ENCODE measurements at places on chromosomes 6 and 20.

GRCh38 chr20:34017610-34018009 is 23.9 kb downstream of the RALY start:
- H3K4me3 ChIP-seq = no peak overlapping the region
- H3K4me1 ChIP-seq = no peaks in the 10 kb centered on the region
- H3K27ac ChIP-seq = no peak overlapping the region

GRCh38 chr20:62291251-62292066 is 11.3 kb upstream of the ADRM1 start:
- no peak overlapping the region for H3K27ac ChIP-seq
- H3K4me1 ChIP-seq = no peaks in the 10 kb centered on the region
- H3K36me3 ChIP-seq = no peaks in the 10 kb centered on the region
- no peaks in the 10 kb centered on the region for H3K27me3 ChIP-seq
- DNase-seq = no peak

DNA sequence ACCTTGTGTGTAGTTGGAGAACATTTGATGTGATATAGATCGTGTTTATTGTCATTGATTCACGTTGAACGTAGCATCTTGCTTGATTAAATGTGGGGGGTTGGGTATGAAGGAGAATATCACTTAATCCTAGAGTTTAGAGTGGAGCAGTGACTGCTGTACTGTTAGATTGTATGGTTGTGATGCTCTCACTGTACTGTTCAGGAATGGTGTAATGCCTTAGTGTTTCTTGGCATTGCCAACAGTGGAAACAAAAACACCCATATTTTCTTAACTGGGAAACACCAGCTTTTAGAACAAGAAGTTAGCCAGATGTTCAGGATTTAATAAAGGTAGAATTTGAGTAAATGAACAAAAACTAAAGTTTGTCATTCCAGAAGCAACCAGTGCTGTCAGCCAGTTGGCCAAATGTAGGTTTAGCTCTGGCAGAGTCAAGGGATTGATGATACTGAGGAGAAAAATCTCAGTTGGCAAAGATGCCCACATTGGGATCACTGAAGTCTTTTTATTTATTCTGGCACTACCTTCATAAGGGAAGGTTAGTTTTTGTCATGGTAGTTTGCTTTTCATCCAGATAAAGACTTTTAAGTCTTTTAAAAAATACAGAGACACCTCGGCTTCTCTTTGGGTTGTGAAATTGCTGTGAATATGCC is 129.9 kb downstream of the JARID2 start:
- no peak for DNase-seq
- H3K4me1 ChIP-seq = no peaks in the 10 kb centered on the region
- no peak overlapping the region for H3K4me3 ChIP-seq

- no peaks in the 10 kb centered on the region for H3K4me1 ChIP-seq
- H3K4me3 ChIP-seq = no peak overlapping the region
- no peaks in the 10 kb centered on the region for H3K36me3 ChIP-seq
- H3K27me3 ChIP-seq = no peaks in the 10 kb centered on the region
Measured at GRCh38 chr6:12546410-12547002, 170.1 kb upstream of the PHACTR1 start.

DNA sequence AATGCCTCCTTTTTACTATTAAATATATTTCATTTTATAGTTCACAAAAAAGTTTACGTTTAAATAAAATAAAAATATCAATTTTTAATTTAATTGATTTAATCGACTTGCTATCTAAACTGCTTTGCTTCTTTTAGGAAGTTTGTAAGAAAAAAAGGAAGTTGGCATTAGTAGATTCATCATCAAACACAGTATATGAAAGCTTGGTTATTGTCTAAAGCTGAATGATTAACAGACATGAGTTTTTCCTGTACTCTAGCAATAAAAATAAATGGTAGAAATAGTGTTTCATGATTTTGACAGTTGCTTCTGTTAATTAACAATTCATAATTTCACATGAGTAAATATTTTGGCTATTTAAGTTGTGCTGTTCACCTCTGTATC is 1285.5 kb upstream of the GJE1 start:
- H3K36me3 ChIP-seq = no peaks in the 10 kb centered on the region
- no peak overlapping the region for H3K4me3 ChIP-seq
- H3K27me3 ChIP-seq = no peaks in the 10 kb centered on the region
- DNase-seq = no peak
- H3K4me1 ChIP-seq = no peaks in the 10 kb centered on the region

GRCh38 chr6:96947055-96947454 is 22.5 kb downstream of the KLHL32 start:
- H3K36me3 ChIP-seq = no peaks in the 10 kb centered on the region
- no peak for DNase-seq
- H3K4me3 ChIP-seq = no peak overlapping the region
- no peaks in the 10 kb centered on the region for H3K27me3 ChIP-seq
- H3K4me1 ChIP-seq = no peaks in the 10 kb centered on the region

GRCh38 chr6:7260291-7261031 is 52.5 kb downstream of the SSR1 start:
- DNase-seq = no peak
- H3K27me3 ChIP-seq = no peaks in the 10 kb centered on the region
- peak overlapping the region; percentile 61 for H3K4me3 ChIP-seq

DNA sequence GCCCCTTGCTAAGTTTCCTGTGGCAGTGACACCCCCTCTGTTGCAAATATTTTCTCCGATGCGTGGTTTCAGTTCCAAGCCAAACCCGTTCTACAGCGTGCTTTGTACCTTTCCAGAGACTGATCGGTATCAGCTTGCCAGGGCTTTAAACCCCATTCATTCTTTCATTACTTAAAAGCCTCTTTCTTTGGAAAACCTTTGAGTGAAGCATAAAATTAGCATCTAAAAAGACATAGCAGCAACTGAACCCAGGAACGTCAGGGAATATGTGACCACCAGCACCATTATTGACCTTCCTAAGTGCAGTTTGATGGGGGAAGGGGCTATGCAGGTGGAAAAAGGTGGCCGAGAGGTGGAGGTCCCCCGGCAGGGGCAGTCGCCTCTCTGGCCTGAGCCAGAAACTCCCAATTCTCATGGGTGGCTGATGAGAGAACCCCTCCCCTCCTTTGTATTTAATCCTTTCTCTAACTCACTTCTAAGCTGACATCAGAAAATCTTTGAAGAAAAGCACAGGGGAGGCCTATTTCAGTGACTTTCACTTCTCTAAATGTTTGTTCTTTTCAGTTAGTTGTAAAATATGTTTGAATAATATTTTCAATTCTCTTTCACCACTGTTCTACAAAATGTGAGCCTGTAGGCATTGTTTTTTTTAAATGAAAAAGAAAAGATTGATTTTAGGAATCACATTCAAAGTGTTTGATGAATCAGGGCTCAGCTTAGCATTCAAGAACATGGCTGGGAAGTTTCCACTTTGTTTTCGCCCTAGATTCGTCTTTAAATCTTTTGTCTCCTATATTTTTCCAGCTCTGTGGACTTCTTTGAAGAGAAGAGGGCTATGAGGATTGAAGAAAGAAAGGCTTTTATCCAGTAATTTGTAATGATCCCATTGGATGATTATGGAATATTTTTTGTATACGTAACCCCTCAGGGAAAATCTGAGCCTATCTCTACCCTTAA is 89.2 kb downstream of the RSPH3 start:
- H3K27me3 ChIP-seq = no peaks in the 10 kb centered on the region
- peak overlapping the region; percentile 64 for H3K27ac ChIP-seq
- no peak for DNase-seq
- H3K36me3 ChIP-seq = no peaks in the 10 kb centered on the region
- no peak overlapping the region for H3K4me3 ChIP-seq
- H3K4me1 ChIP-seq = no peaks in the 10 kb centered on the region

DNA sequence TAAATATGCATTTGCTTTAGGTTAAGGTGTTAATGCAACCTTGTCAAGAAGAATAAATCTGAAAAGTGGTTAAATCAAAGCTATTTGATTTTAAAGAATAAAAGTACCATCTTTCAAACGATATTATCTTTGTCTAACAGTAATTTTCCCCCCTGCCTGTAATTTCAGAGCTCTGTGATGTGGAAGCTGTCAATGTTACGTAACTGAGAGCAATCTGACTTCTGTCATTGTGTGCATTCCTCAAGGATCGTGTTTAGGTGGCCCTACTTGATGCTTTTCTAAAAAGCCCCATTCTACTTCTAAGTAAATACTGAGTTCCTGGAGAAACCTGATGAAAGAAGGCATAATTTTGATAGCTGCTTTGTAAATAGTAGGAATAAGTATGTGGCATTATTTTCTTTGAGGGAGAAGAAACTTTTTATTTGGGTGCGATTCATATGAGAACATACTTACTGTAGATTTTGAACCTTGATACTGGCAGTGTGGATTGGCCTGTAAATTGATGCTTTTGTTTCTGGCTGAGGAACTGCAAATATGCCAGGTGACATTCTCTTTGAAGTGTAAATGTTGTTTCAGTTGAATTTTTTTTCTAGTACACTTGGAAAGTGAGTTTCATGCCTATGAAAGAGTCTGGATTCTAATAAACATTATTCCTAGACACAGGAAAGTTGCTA is 529.6 kb upstream of the FLRT3 start:
- no peaks in the 10 kb centered on the region for H3K36me3 ChIP-seq
- H3K4me1 ChIP-seq = no peaks in the 10 kb centered on the region
- no peak overlapping the region for H3K4me3 ChIP-seq
- no peak for DNase-seq

GRCh38 chr6:43188426-43188825 is 6.4 kb downstream of the CUL9 start:
- H3K4me1 ChIP-seq = no peaks in the 10 kb centered on the region
- H3K4me3 ChIP-seq = no peak overlapping the region
- no peak for DNase-seq
- H3K27ac ChIP-seq = no peak overlapping the region

GRCh38 chr20:39857187-39857586 is 831.8 kb downstream of the MAFB start:
- H3K27me3 ChIP-seq = no peaks in the 10 kb centered on the region
- no peaks in the 10 kb centered on the region for H3K4me1 ChIP-seq
- H3K27ac ChIP-seq = no peak overlapping the region

- H3K27me3 ChIP-seq = no peaks in the 10 kb centered on the region
- H3K4me1 ChIP-seq = no peaks in the 10 kb centered on the region
- no peaks in the 10 kb centered on the region for H3K36me3 ChIP-seq
- H3K4me3 ChIP-seq = no peak overlapping the region
Measured at GRCh38 chr20:2283706-2284423, 11.9 kb upstream of the TGM3 start.

DNA sequence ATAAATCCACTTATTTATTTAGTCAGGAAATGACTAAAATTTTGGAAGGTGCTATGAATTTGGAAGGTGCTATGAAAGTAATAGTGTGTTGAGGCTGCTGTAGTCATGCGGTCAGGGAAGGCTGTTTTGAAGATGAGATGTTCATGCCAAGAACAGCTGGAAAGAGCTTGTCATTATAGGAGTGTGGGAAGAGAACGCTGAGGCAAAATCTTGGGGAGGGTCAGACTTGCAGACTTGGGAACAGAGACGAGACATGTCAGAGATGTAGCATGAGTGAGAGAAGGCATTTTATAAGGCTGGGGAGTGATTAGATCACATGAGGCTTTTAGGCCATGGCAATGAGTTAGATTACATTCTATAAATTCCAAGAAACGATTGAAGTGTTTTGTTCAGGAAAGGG is 124.0 kb upstream of the B3GAT2 start:
- H3K36me3 ChIP-seq = no peaks in the 10 kb centered on the region
- H3K27me3 ChIP-seq = no peaks in the 10 kb centered on the region
- H3K27ac ChIP-seq = no peak overlapping the region
- H3K4me1 ChIP-seq = no peaks in the 10 kb centered on the region
- DNase-seq = no peak
- no peak overlapping the region for H3K4me3 ChIP-seq

DNA sequence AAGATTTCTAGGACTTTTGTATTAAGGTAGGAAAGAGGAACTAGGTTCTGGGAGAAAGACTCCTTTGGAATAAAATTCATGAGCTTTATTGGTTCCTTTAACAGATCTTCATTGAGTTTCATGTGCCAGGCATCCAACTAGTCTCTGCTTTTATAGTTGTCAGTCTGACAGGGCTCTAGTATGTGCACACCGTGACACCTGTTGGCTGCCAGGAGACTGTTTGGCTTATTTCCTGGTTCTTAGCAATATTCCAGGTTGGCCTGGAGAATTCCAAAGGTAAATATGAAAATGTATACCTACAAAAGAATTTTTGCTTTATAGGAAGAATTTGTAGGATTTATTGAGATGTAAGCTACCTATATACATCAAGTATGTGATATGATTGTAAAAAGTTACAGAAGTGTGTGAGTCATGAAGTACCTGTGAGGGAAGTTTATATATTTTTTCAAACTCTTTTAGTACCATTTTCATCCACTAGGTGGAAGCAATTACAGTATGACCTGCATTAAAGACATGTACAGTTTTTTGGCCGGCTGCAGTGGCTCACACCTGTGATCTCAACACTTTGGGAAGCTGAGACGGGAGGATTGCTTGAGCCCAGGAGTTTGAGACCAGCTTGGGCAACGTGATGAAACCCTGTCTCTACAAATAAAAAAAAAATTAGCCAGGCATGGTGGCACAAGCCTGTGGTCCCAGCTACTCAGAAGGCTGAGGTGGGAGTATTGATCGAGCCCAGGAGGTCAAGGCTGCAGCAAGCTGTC is 35.2 kb downstream of the NDUFAF5 start:
- H3K4me3 ChIP-seq = no peak overlapping the region
- no peaks in the 10 kb centered on the region for H3K4me1 ChIP-seq
- no peaks in the 10 kb centered on the region for H3K27me3 ChIP-seq
- H3K36me3 ChIP-seq = no peaks in the 10 kb centered on the region
- peak; percentile 30 for DNase-seq
- no peak overlapping the region for H3K27ac ChIP-seq

DNA sequence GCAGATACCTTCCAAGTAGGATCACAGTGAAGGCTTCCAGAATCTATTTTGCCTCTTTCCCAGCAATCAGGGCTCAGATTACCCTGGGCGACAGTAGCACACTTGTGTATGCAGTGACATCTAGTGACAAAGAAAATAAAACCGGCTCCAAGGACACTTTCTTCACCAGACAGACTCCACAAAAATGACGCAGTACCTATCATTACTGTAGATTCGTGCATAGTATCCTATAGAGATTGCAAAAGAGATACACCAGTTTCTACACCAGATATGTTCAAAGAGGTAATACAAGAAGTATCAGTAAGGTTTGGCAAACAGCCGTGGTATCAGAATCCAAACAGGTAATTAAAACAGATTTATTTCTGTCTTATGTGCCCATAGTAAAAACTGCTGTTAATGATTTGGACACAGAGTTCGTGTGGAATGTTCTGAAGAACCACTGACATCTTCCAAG is 600.4 kb upstream of the JAG1 start:
- H3K27me3 ChIP-seq = no peaks in the 10 kb centered on the region
- H3K27ac ChIP-seq = no peak overlapping the region
- H3K36me3 ChIP-seq = no peaks in the 10 kb centered on the region
- no peak overlapping the region for H3K4me3 ChIP-seq
- H3K4me1 ChIP-seq = no peaks in the 10 kb centered on the region
- no peak for DNase-seq

GRCh38 chr20:54023406-54023805 is 47.0 kb downstream of the BCAS1 start:
- H3K27me3 ChIP-seq = no peaks in the 10 kb centered on the region
- no peak overlapping the region for H3K4me3 ChIP-seq
- H3K4me1 ChIP-seq = no peaks in the 10 kb centered on the region
- H3K27ac ChIP-seq = no peak overlapping the region
- no peak for DNase-seq

All from breast epithelium (tissue), 4 donors.